ENCODE measurements at places on chromosomes 2 and 18.
A peak's percentile ranks its signal among the peaks of the same experiment; 100 is the strongest.

- peak; percentile 71 for DNase-seq
These were observed 315.7 kb upstream of the CWC22 start for GRCh38 chr2:180322781-180323180.

- DNase-seq = no peak
These were observed 47.0 kb downstream of the CHRNA1 start for GRCh38 chr2:174717273-174717672.

GRCh38 chr2:232288489-232289030 lies 90.0 kb upstream of the ALPP start:
- no peak for DNase-seq

GRCh38 chr2:61537277-61537949 lies 743 bp downstream of the XPO1 start:
- peak; percentile 6 for DNase-seq

DNA sequence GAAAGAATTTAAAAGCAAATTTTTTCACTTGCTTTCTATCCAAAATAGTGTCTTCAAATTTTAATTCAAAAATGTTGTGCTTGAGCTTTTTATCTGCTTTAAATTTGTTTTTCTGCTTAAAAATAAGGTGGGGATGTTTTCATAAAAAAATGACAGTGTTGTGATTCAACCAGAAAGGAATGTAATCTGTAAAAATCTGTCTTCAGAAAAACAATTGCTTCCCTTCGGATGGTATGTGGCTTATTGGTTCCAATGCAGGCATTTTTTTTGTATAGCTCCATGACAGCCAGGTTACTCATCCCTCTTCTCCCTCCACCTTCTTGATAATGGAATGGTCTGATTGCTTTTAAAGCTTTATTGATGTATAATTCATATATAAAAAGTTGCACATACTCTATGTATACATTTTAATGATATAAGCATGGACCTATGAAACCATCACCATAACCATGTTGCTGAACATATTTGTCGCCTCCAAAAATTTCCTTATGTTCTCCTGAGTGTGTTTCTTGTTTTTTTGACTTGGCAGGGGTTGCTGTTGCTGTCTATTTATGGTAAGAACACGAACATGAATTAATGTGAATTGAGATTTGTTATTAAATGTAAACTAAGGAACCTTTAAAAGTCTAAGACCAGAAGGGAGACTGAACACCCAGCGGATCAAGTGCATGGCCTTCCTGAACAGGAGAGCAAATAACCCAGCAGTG lies 363.7 kb upstream of the SPHKAP start:
- peak; percentile 36 for DNase-seq

DNA sequence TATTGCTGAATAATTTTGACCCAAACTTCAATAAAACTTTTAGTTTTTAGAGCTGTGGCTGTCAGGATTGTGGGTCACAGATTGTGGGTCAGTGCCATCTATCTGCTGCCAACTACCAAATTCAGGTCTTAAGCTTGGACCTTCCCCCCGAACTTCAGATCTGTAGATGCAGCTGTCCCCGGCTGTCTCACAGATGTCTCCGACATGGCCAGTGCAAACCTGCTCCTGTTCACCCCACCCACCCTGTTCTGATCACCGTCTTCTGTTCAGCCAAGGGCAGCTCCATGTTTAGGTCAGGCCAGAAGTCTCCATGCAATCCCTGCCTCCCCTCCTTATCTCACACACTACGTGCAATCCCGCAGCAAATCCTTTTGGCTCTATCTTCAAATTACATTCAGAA lies 175.0 kb downstream of the PRKCE start:
- DNase-seq = no peak

DNA sequence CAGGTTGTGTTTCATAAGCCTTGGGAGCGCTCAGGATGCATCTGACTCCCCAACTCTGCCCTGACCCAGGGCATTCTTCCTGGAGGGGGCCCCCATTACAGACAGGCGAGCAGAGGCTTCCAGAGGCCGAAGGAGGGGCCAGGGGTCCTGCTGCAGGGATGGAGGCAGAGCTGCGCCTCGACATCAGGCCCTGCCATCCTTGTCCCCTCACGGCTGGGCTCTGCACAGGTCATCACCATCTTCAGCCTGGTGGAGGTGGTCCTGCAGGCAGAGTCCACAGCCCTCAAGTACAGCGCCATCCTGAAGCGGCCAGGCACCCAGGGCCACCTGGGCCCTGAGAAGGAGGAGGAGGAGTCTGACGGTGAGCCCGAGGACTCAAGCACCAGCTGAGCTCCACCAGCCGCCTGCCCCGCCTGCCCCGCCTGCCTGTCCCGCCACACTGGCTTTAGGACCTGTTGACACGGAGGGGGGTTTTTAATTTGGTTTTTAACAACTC lies 42.3 kb upstream of the ALPP start:
- no peak for DNase-seq

GRCh38 chr2:99640635-99641151 lies 150.9 kb upstream of the REV1 start:
- no peak for DNase-seq

DNA sequence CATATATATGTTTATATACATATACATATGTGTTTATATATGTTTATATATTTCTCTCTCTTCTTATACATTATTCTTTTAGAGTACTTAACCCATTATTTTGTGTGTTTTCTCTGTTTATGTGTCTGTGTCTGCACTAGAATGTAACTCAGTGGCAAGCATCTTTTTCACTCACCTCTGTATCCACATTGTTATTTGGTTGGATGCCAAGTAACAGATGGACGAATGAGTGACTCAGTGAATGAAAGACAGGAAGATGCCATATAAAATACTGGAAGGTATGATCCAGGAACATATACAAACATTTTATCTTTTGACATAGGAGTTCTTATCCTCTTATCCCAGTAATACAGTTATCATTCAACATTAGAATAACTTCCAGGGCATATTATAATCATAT lies 684.8 kb downstream of the RNF144A start:
- DNase-seq = no peak

- no peak for DNase-seq
These were observed 48.4 kb downstream of the PLEKHA3 start for GRCh38 chr2:178528647-178529046.

- peak; percentile 88 for DNase-seq
These were observed 29.1 kb upstream of the RNU4ATAC start for GRCh38 chr2:121501554-121501953.

DNA sequence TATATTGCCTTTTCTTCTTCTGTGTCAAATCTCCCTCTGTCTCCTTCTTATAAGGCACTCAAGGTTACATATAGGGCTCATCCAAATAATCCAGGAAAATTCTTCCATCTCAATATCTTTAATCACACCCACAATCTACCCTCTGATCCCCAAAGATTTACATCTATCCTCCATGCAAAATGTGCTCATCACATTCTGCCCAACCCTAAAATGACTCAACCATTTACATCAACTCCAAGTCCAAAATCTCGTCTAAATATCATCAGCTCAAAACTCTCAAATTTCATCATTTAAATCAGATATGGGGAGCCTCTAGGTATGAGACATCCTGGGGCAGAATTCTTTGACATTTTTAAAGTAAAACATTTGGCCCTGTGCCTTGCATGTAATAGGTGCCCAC lies 1349.8 kb downstream of the SUCLG1 start:
- no peak for DNase-seq

- no peak for DNase-seq
These were observed 92.3 kb downstream of the CLIP4 start for GRCh38 chr2:29207352-29208148.

- no peak for DNase-seq
These were observed 182.5 kb upstream of the HDAC4 start for GRCh38 chr2:239583171-239583878.

GRCh38 chr2:186486651-186487647 lies 889 bp downstream of the ZC3H15 start:
- DNase-seq = peak; percentile 28

DNA sequence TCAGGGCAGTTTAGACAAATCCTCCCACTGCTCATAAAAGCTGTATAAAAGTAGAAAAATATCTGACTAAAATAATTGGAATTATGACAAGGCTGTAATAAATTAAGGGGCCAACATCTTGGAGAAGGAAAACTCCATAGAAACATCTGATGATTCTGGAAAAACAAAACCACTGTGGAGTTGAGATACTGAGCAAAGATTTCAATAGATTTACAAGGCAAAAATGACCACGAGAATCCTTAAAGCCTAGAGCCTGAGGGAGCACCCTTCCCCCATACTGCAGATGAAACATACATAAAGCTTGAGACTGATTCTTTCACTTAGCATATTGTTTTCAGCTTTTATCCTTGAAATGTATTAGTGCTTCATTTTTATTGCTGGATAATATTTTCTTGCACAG lies 286.4 kb upstream of the MMADHC start:
- no peak for DNase-seq

DNA sequence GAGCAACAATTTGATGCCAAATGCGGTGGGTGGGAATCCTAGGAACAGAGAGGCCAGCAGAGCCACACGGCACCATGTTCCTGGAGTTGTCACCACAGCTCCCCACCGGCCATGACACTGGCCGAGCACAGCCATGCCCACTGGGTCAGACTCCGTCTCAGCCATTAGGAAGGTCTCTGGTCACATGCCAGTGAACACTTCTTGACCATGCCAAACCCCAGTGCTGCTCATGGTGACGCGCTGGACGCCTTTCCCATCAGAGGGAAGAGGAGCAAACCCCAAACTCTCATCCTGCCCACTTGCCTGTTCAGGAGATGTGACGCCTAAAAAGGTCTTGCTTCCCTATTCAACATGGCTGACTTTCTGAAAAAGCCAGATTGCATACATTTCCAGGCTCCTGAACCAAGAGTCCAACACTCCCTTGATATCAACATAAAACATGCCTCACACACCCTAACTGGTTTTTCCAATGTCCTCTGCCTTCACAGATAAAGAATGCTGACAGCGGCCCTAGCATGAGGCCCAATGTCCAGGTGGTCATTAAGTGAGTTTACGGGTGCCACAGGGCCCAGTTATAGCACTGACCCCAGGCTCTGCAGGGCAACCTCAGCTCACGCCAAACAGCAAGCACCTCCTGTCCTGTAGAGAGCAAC lies 31.9 kb downstream of the TFCP2L1 start:
- DNase-seq = no peak

- no peak for DNase-seq
These were observed 710.0 kb downstream of the LRRTM4 start for GRCh38 chr2:76812156-76812555.

GRCh38 chr2:182020286-182021070 lies 34.8 kb downstream of the PPP1R1C start:
- peak; percentile 39 for DNase-seq

DNA sequence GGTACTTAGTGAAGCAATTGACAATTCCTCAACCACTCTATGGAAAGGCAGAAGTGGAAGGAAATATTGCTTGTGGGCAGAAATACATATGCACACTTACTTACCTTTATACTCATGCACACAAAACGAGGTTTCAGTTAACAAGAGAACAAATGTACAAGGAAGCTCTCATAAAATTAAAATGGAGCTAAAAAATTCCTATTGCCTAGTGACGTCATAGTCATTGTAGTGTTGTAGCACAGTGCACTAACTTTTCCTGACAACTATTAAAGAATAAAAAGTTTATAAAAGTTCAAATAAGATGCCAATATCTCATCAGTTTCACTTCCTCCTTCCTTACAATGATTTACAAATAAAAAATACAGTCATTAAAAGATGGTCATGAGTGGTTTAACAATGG lies 1161.9 kb upstream of the NRXN1 start:
- no peak for DNase-seq

DNA sequence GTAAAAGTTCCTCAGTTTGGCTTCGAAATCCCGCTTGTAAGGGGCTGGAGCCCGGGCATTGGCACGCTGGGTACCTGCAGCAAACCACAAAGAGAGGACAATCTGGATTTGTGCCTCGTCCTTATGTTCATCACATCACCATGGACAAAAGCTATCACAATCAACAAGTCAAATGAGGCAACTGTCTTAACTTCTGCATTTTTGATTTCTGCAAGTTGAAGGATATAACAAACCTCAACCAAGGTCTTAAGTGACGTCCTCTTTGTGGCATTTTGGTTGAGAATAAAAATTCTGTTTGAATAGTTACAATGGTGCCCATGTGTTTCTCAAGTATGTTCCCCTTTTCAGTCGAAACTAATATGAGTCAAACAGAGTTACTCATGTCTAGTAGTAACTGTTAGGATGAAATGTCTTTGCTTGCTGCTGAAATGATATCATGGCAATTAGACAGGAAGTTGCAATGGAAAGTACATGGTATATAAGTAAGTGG lies 70.8 kb upstream of the STK17B start:
- DNase-seq = peak; percentile 96

GRCh38 chr2:18232731-18233438 lies 327.6 kb downstream of the RDH14 start:
- DNase-seq = peak; percentile 53

DNA sequence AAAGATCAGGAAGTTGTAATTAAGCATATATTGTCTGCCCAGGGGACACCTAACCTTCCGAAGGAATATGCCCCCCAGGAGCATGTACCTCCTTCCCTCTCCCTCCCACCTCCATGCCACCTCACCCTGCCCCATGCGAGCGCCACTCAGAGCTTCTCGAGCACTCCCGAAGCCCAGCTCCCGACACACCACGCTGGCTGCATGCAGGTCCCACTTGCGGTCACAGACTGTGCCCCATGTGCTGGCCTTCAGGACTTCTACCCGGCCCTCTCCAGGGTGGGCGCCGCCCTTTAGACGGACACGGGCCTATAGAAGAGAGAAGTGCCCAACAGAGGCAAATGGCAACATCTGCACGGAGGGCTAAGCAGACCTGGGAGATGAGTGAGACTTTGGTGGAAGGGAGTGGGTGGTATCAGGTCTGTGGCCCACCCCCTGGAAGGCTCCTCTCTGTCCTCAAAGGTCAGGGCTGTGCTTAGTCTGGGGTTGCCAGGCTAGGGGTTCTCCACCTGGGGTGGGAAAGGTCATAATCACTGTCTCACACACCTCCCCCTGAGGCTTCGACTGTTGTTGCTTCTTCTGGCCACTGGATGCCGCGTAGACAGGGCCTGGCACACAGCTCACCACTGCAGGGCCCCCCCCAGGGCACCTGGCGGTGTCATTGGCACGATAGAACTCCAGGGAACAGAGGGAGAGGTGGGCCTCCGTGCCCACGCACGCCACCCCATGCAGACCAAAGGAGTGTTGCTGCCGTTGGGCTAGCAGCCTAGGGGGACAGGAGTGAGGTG lies 6.6 kb downstream of the HTRA2 start:
- no peak for DNase-seq

GRCh38 chr18:47206945-47207637 lies 30.9 kb upstream of the IER3IP1 start:
- DNase-seq = no peak

DNA sequence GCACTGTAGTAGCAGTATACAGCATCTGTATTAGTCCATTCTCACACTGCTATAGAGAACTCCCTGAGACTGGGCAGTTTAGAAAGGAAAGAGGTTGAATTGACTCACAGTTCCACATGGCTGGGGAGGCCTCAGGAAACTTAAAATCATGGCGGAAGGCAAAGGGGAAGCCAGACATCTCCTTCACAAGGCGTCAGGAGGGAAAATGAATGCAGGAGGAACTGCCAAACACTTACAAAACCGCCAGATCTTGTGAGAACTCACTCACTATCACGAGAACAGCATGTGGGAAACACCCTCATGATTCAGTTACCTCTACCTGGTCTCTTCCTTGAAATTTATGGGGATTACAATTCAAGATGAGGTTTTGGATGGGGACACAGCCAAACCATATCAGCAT lies 25.4 kb downstream of the MAP4K4 start:
- DNase-seq = no peak

- DNase-seq = no peak
These were observed 56.0 kb downstream of the SERPINB7 start for GRCh38 chr18:63831080-63831788.

GRCh38 chr2:222860740-222861410 lies at the start of gene ACSL3:
Gene ACSL3 (plus strand): TSS chr2:222861036. CDS start chr2:222908773, 47,737 bp downstream.
- DNase-seq = peak; percentile 77
